ENCODE measurements at places on chromosomes 5 and 9. TPM values are rescaled to one million over a fixed set of nuclear protein-coding genes. Genes with fewer than 3 reads are reported as not detected.

The PCDHGB2 gene
- 0.77 TPM for total RNA-seq

The WDR31 gene
- 1.6 TPM for total RNA-seq

The F2R gene
- 64.1 TPM for total RNA-seq

The SLC36A3 gene
- total RNA-seq: not detected

The SLC6A19 gene
- not detected for total RNA-seq

The IFNA13 gene
- total RNA-seq: not detected

The COL15A1 gene
- 3.2 TPM for total RNA-seq

The SPINK13 gene
- not detected for total RNA-seq

The POLR1E gene
- 28.2 TPM for total RNA-seq

The STC2 gene
- total RNA-seq: 63.8 TPM

The SVEP1 gene
- 139 TPM for total RNA-seq

The GLRA1 gene
- not detected for total RNA-seq

The SLC6A18 gene
- total RNA-seq: not detected

The KLHL9 gene
- 19.7 TPM for total RNA-seq

The CKMT2 gene
- total RNA-seq: not detected

The SHC3 gene
- total RNA-seq: 4.4 TPM

The PLPP1 gene
- 171 TPM for total RNA-seq

The FBP1 gene
- total RNA-seq: not detected

The GADD45G gene
- total RNA-seq: not detected

The FBXL7 gene
- 17.2 TPM for total RNA-seq
